LHCN-M2 (cell line): ENCODE measurements at places on chromosomes 12 and 14. TPM values are rescaled to one million over a fixed set of nuclear protein-coding genes. Genes with fewer than 3 reads are reported as not detected.

The TPH2 gene
- not detected in 2 replicates for total RNA-seq

The DBX2 gene
- total RNA-seq: not detected in 2 replicates

The VAMP1 gene
- total RNA-seq: 8.0 and 12.9 TPM in 2 replicates

The GALNT9 gene
- 0.63 and 0.64 TPM in 2 replicates for total RNA-seq

The SOX5 gene
- total RNA-seq: 0.19 and 2.4 TPM in 2 replicates

The TEDC1 gene
- 25.5 and 29.0 TPM in 2 replicates for total RNA-seq

The SOAT2 gene
- total RNA-seq: not detected in 2 replicates

The FGD4 gene
- total RNA-seq: 5.6 and 8.1 TPM in 2 replicates

The KLRC4 gene
- not detected in 2 replicates for total RNA-seq
